ENCODE measurements at places on chromosomes 2 and 18. TPM values are rescaled to one million over a fixed set of nuclear protein-coding genes. Genes with fewer than 3 reads are reported as not detected.
A peak's percentile ranks its signal among the peaks of the same experiment; 100 is the strongest.

- DNase-seq: no peak
Observed at GRCh38 chr2:28568533-28568932, 72.7 kb downstream of the PLB1 start.

GRCh38 chr18:67525328-67526099, 9.0 kb upstream of the DSEL start:
- DNase-seq: peak; percentile 77

DNA sequence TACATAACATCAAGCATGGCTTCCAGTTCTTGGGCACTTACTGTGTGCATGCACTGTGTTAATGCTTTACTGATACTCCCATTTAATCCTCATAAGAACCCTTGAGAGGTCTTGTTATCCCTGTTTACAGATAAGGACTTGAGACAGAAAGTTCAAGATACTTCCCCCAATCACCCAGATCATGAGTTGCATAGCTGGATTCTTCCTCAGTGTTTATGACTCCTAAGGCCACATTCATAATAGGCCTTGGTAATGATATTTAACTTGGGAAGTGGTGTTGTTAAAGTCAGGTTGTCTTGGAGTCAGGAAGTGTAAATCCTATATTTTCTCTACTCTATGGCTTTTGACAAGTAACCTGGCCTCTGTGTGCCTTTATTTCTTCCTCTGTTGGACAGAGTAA, 22.7 kb downstream of the NOSTRIN start:
- DNase-seq: no peak

DNA sequence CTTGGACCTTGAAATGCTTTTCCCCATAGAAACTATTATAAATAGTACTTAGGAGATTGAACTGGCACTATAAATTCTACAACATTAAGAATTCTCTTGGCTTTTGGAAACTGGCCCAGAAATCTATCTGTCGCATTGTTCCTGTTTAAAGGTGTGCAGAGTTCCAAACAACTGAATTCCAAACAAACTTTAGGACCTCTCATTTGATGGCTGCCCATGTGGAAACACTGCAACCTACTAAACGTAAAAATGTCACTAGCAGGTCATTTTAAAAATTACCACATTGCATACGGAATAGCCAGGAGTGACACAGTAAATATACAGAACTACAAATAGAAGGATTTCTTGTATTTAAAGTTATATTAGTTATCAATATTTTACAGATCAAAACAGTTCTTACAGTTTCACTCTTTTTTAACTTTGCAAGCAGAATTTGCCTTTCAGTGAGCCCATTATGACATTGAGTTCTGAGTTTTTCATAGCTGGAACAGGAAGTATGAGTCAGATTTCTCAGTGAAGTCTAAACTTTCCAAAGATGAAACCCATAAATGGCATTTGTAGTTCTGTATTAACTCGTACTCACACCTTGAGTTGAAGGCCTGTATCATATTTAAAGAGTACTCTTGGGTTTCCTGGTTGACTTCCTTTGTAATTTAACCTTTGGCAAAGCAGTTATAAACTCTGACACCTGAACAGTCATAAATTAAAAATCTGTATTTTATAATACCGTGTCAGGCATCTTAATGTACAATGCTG, 142.3 kb upstream of the BOD1L2 start:
- DNase-seq: no peak

The KLF7 gene
- total RNA-seq: 1.7 TPM
